ENCODE measurements at places on chromosomes 16 and 17. TPM values are rescaled to one million over a fixed set of nuclear protein-coding genes. Genes with fewer than 3 reads are reported as not detected.

DNA sequence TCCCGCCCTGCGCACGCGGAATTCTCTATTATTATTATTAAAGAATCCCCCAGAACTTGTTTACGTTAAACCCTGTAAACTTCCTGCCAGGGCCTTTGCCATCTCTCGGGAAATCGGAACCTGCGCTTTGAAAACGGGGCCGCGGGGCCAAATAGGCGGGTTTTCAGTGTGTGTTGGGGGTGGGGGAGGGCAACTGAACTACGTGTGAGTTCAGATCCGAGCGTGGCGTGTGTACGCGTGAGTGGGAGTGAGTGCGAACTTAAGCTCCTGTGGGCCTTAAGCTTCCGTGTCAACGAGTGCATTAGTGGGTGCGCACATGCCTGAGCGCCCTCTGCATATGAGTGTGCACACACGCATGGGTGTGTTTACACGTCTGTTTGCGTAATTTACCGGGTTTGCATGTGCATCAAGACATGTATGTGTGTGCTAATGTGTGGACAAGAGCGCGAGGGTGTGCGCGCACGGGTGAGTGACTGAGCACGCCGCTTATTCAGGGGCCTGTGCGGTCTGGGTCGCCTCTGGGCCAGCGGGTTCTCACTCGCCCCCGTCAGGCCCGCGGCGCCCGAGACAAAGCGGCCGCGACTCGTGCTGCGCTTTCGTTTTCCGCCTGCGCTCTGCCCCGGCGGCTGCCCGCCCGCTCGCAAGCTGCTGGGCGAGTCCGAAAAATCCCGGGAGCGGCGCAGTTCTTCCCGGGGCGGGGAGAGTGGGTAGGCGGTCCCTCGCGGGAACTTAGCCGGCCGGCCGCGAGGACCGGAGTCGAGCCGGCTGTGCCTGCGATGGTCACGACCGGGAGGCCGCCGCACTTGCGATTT lies 1.2 kb upstream of the FOXF1 start:
- H3K36me3 ChIP-seq = no peaks in the 10 kb centered on the region
- H3K4me1 ChIP-seq = no peaks in the 10 kb centered on the region
- H3K27me3 ChIP-seq = peaks cover 27% of the 10 kb centered on the region
- no peak overlapping the region for H3K27ac ChIP-seq
- no peak for DNase-seq

- no peak for DNase-seq
- H3K27me3 ChIP-seq = no peaks in the 10 kb centered on the region
- no peak overlapping the region for H3K27ac ChIP-seq
- no peak overlapping the region for H3K4me3 ChIP-seq
Measured at GRCh38 chr16:86227801-86228200, 282.5 kb upstream of the FOXF1 start.

DNA sequence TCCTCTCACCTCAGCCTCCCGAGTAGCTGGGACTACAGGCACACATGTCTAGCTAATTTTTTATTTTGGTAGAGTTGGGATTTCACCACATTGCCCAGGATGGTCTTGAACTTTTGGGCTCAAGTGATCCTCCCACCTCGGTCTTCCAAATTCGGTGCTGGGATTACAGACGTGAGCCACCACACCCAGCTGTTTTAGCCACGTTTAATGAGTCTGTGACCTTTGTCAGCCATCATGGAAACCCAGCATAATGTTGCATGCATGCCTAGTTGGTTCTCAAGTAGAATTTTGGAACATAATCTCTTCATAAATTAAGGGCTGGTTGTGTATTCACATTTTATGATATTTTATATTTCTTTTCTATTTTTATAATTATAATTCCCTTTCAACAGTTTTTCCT lies 42.0 kb downstream of the GOSR1 start:
- no peak overlapping the region for H3K4me3 ChIP-seq
- no peaks in the 10 kb centered on the region for H3K27me3 ChIP-seq
- no peak for DNase-seq
- no peaks in the 10 kb centered on the region for H3K4me1 ChIP-seq
- H3K27ac ChIP-seq = no peak overlapping the region

DNA sequence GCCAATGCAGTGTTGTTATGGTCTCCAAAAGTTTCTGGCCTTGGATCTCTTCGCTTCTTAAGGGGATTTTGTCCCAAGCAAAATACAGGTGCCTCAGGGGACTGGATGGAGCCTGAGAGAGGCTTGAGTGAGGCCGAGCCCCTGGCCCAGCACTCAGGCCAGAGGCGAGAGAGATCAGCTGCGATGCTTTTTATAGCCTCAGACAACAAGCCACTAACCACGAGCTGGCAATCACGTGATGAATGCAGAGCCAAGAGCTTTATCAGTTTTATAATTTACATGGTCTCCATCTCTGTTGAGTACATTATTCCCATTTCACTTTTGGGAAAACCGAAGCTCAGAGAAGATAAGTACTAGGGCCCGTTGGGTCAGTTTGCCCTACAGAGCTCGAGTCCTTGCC lies 360.0 kb upstream of the CDH5 start:
- no peaks in the 10 kb centered on the region for H3K4me1 ChIP-seq
- H3K27ac ChIP-seq = no peak overlapping the region
- DNase-seq = no peak
- H3K36me3 ChIP-seq = no peaks in the 10 kb centered on the region
- no peak overlapping the region for H3K4me3 ChIP-seq
- H3K27me3 ChIP-seq = no peaks in the 10 kb centered on the region

Gene CLEC10A
- 0.42 TPM for total RNA-seq

Gene INPP5K
- 29.5 TPM for total RNA-seq
